ENCODE measurements at places on chromosomes 1 and 21.

DNA sequence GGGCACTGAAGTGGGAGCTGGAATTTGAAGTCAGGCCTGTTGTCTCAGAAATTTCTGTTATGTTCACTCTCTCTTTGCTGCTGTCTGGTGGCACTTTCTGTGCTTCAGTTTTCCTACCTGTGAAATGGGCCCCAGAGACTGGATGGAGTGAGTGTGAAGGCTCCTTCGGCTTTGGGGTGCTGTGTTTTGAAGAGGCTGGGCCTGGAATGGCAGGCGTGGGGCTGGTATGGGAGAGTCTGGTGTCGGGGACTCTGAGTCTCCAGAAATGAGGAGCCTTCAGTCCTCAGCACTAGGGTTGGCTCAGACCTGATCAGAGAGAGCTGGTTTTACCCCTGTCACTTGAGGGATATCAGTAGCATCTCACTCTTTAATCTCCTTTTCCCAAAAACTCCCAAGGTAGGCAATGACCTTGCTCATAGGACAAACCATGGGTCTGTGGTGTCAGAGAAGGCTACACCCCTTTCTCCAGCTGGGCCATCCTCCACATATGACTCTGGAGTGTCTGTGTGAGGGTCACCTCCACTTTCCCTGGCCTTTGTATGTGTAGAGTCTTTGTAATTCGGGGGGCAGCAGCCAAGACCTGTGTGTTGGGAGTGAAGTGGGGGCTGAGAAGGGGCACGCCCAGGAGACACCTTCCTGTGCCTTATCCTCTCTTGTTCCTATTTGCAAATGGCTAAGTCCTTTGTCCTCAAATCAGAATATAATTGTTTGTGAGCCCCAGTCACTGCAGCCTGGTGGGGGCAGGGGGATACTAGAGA is 279.9 kb downstream of the PTPRU start:
- DNase-seq, result no peak

- DNase-seq, result no peak
These were observed 10.2 kb downstream of the ECE1 start for GRCh38 chr1:21280011-21280471.

- no peak for DNase-seq
These were observed 285.0 kb downstream of the SIPA1L2 start for GRCh38 chr1:232344791-232345399.

DNA sequence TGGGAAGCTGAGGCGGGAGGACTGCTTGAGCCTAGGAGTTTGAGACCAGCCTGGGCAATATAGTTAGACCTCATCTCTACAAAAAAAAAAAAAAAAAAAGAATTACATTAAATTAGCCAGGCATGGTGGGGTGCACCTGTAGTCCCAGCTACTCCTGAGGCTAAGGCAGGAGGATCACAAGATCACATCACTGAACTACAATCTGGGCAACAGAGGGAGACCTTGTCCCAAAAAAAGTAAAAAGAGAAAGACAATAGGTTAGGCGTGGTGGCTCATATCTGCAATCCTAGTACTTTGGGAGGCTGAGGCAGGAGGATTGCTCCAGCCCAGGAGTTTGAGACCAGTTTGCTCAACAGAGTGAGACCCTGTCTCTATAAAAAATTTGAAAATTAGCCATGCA is 130.3 kb downstream of the TIAM1 start:
- DNase-seq, result no peak

DNA sequence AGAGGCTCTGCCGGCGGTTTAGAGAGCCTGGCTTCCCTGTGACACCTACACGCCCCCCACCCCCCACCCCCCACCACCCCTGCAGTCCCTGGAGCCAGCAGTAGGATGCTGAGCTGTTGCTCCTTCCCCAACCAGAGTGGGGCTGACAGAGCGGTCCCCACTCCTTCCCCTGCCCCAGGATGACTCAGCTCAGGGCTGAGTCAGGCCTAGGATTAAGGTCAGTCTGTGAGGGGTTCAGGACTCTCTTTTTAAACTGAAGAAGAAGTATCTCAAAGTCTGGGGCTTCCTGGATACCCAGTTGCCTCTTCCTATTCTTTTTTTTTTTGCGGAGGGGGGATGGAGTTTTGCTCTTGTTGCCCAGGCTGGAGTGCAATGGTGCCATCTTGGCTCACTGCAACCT is 19.1 kb downstream of the DMBX1 start:
- no peak for DNase-seq

GRCh38 chr1:195714248-195714647 is 894.0 kb downstream of the KCNT2 start:
- no peak for DNase-seq

DNA sequence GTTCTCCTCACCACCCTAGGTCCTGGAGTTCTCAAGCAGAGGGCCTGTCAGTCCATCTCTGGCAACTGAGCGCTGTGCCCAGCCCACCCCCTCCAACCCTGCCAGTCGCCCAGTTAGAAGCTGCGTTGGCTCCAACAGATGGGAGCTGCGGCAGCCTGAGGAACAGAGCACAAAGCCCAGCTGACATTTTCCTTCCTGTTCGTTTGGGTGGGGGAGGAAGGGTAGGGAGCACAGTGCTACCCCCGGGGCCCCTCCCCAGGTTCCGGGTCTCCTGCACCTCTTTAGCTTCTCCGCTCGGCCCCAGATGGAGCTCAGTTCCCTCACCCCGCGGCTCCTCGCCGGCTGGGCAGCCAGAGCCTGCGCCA is 1.4 kb downstream of the LRRN2 start:
- DNase-seq, result no peak

DNA sequence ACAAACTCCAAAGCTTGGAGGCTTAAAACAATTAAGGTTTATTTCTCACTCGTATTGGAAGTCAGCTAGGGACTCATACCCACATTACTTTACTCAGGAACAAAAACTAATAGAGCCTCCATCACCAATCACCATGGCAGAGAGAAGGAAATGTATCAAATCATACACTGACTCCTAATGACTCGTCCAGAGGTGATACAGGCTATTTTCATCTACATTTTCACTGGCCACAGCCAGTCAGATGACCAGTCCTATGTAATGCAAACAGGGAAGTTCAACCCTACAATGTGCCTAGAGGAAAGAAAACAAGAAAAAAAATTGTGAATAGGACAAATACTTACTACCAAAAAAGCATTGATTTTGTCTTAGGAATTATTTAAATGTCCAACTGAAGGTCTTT is 110.3 kb downstream of the SEC16B start:
- DNase-seq, result no peak

GRCh38 chr1:80444171-80444570 is 1356.6 kb upstream of the ADGRL2 start:
- no peak for DNase-seq

GRCh38 chr1:202161151-202162046 is 997 bp upstream of the PTPN7 start:
- no peak for DNase-seq

GRCh38 chr1:2228694-2229036 is 546 bp downstream of the SKI start:
- no peak for DNase-seq

GRCh38 chr1:240820816-240821215 is 208.9 kb upstream of the GREM2 start:
- no peak for DNase-seq

DNA sequence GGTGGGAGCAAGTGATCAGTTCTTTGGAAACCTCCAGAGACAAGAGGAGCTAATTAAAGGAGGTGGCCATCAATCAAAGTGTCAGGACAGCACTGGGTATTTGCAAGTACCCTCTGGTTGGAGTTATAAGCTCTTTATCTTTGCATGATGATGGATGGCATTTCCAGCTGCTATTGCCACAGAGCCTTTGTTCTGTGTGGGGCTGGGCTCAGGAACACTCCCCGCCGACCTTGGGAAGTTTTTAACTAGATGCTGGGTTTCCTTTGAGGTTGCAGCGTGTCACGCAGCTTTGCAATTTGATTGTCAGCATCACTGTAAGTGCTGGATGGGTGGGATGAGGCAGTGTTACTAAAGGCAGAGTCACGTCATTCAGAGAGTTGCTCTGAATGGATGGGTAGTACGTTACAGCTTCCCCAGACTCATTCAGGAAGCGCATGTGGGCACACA is 68.9 kb downstream of the CNIH3 start:
- no peak for DNase-seq

GRCh38 chr21:37292941-37293340 is 25.8 kb upstream of the VPS26C start:
- DNase-seq, result no peak

DNA sequence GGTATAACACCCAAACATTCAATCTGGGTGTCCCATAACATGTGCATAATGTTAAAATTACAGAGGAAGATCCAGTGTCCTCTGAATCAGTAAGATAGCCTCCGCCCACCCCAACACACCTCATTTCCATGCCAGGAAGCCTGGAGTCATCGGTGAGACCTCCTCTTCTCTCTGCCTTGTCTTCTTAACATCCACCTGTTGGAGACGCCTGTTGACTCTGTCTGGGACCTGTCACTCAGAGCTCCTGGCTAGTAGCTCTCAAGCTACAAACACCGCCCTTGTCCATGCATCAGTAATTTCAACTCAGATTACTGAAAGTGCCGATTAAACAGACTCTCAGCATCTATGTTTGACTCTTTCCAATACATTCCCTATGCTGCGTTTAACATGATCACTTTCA is 27.4 kb downstream of the KCNJ15 start:
- DNase-seq, result no peak

DNA sequence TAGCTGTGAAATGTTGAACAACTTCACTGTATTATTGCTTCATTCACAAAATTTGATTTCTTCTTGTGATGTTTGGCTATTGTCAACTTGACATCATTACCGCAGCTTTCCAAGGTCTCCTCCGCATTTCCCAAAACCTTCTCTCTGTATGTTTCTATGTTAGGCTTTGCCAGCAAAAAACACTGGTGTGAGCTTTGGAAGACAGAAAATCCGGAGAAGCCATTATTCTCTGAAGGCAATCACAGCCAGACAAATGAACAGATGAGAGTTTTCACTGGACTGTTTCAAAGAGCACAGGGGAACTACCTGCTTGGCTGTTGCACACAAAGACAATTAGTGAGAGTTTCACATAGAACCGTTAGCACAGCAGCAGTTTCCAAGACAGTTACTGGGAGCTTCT is 609.6 kb downstream of the BRINP3 start:
- DNase-seq, result no peak

DNA sequence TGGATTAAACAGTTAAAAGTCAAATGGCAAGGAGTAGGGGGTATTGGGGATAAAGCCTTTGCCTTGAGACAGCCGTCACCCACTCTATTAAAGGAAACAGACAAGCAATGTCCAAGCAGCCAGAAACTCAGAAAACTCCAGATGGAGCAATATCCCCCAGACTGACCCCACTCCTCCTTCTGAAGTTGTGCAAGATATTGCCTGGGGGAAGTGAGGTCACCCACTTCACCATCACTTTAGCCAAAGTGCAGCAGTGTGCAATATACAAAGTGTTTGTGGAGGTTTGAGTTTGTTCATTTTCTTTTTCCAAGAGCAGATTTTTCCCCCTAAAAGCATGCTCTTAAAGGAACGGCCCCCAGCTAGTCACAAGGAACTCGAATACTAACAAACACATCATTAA is 125.1 kb downstream of the ETS2 start:
- DNase-seq, result no peak

DNA sequence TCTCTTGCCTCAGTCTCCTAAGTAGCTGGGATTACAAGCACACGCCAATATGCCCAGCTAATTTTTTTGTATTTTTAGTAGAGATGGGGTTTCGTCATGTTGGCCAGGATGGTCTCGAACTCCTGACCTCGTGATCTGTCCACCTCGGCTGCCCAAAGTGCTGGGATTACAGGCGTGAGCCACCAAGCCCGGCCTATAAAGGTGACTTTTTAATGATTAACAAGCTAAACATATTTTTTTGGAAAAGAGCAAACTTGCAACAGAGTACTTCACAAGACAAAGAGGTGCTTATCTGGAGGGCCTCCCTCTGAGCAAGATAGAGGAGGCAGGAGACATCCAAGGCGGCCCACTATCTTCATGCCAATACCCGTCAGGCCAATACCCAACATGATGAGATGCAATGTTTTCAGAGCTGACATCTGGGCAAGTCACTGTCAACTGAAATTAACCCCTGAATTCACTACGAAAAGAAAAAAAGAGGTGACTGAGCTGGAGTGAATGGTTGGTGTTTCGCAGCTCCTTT is 10.5 kb downstream of the BCAR3 start:
- DNase-seq, result no peak

DNA sequence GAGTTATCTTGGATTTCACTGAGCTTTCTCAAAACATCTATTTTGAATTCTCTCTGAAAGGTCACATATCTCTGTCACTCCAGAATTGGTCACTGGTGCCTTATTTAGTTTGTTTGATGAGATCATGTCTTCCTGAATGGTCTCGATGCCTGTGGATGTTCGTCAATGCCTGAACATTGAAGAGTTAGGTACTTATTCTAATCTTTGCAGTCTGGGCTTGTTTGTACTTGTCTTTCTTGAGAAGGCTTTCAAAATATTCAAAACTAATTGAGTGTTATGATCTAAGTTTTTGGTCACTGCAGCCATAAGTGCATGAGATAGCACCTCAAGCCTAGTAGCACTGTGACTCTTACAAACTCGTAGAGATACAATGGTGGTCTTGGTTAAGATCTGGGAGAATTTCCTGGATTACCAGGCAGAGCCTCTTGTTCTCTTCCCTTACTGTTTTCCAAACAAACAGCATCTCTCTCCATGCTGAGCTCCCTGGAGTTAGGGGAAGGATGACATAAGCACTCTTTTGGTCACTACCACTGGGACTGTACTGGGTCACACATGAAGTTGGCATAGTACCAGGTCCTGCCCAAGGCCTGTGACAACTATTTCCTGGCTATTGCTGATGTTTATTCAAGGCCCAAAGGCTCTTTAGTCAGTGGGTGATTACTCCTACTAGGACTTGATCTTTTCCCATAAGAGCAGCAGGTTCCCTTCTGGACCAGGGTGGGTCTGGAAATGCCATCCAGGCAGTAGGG is 25.6 kb downstream of the SLC22A15 start:
- no peak for DNase-seq

- no peak for DNase-seq
These were observed 67.5 kb upstream of the CD1D start for GRCh38 chr1:158112994-158113758.

GRCh38 chr1:52633291-52633754 is 355 bp downstream of the SHISAL2A start:
- DNase-seq, result no peak

DNA sequence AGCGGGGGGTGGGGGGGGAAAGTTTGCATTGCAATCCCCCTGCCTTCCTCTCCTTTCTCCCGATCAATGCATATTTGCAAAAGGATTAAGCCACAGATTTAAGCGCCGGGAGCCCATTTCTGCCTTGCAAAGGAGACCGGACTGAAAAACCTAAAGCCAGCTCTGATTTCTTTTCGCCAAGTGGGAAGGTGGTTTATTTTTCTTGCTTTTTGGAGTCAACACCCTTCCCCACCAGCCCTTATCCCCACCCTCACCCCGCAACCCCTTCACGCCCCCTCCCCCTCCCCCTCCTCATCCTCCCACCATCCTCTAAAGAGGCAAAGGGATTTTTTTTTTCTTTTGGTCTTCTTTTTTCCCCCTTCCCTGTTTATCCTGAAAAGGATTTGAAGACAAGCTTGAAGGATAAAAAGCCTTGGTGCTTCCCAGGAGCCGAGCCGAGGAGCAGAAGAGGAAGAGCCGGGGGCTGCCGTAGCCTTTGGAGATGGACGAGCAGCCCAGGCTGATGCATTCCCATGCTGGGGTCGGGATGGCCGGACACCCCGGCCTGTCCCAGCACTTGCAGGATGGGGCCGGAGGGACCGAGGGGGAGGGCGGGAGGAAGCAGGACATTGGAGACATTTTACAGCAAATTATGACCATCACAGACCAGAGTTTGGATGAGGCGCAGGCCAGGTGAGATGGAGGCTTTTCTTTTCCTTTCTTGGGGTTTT is 513 bp downstream of the PBX1 start:
- peak; percentile 44 for DNase-seq

- no peak for DNase-seq
These were observed 347.2 kb downstream of the PTPRC start for GRCh38 chr1:198986036-198986435.
